ENCODE measurements at places on chromosomes 12 and 14.
A peak's percentile ranks its signal among the peaks of the same experiment; 100 is the strongest.

DNA sequence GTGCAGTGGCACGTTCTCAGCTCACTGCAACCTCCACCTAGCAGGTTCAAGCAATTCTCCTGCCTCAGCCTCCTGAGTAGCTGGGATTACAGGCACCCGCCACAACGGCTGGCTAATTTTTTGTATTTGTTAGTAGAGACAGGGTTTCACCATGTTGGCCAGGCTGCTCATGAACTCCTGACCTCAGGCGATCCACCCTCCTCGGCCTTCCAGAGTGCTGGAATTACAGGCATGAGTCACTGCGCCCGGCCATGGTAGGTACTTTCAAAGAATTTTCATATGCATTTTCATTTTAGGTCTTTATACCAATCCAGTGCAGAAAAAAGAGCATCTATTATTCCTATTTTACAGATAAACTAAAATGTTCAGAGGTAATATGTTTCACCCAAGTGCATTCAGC is 411.3 kb upstream of the USP15 start:
- no peak for DNase-seq

DNA sequence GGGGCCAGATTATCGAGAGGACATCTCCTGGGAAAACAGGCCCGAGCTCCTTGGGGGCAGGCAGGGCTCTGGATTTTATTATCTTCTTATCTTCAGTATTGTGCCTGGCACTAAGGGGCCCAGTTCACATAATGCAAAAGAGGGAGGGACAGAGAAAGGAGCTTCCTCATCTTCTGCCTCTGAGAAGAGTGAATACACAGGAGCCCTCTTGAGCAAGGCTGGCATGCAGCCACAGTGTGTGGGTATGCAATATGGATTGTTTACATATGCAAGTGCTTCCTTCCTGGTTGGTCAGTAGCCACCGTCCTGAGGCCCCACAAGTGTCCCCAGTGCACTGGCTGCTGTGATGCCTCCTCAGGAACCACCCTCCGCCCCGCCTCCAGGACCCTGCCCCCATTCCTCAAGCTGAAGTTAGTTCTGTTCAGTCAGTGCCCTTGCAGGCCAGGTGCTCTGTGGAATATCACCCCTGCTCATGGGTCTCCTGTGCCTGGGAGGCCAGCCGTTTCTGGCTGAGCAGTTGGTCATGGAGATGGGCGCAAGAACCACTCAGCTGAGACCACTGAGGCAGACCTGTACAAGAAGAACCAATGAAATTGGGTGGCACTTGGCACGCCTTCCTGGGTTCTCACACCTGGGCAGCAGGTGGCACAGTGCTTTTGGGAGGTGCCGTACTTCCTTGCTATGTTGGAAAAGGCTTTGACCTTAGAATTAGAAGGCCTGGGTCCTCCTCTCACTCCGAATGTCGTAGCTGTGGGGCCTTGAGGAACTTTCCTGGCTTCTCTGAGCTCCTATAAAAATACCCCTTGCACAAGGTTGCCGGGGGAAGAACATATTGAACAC is 35.1 kb upstream of the ACTN1 start:
- no peak for DNase-seq

GRCh38 chr14:105256292-105256960 is 8.1 kb downstream of the BTBD6 start:
- DNase-seq = no peak

DNA sequence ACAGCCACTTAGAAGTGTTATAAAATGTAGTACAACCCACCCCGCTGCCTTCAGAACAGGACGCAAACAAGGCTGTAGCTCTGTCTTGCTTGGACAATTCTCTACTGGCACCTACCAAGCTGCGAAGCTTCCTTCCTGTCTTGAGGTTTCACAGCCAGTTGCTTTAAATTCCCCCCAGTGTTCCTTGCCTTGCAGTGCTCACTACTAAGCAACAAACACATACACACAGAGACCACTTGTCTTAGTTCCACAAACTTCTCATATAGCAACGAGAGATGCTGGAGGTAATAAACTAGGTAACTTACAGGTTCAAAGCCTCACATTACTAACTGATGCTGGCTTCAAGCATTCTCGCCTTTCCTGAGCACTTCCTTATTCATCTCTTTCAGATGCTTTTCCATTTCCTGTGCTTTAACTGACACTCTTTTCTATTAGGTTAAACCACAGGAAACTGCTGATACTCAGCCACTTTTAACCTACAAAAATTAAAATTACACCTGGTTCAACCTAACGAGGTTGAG is 91.5 kb upstream of the PTGDR start:
- no peak for DNase-seq

DNA sequence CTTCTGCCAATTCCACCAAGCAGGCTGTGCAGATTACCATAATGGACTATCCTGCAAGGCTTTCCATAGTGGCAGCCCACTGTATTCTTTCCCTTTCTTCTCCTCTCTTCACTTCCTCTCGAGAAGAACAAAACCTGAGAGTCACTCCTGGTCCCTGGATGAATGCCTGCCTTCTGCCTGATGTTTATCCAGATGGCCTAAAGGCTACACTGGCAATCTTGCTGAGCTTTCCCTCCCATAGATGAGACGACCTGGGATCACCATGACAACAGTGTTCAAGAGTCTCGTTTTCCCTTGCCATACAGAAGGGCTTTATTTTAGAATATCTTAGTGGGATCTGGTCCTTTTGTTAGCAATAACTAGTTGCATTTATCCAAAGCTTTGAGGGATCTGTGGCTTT is 142.3 kb downstream of the RTN1 start:
- no peak for DNase-seq

- no peak for DNase-seq
These were observed 115.3 kb downstream of the IPO8 start for GRCh38 chr12:30580344-30580743.

GRCh38 chr12:128664501-128664900 is 159.3 kb downstream of the SLC15A4 start:
- no peak for DNase-seq

GRCh38 chr12:67484791-67485480 is 163.6 kb upstream of the DYRK2 start:
- DNase-seq = no peak

- DNase-seq = no peak
These were observed 236.4 kb downstream of the PAWR start for GRCh38 chr12:79454338-79454843.

- DNase-seq = no peak
These were observed 303.9 kb downstream of the CACNA1C start for GRCh38 chr12:2356601-2357125.

DNA sequence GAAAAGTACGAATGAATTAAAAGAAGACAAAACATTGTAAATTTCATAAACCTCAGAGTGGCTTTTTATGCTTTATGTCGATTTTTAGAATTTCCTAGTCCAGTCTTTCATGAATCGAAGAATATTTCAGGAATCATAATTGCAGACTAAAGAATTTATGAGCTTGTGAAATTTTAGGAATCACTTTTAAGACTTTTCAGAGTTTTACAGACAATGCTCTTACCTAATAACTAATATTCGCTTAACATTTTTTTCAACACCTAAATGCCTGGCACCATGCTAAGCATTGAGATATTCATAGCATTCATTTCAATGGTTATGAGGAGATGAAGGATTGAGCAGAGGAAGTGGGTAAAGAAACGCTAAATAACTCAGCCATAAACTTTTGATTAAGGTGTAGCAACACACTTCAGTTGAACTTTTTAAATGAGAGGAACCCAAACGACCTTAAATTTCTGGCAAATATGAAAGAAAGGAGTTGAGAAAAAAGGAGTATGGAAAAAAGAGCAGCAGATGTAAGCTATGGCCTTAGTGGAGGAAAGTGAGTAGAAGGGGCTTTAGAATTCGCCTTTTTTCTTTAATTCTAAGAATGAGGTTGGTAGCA is 739 bp upstream of the USP44 start:
- no peak for DNase-seq

- no peak for DNase-seq
These were observed 78.1 kb upstream of the GPR68 start for GRCh38 chr14:91322623-91323022.

- DNase-seq = no peak
These were observed 59.6 kb downstream of the NELL2 start for GRCh38 chr12:44816446-44817017.

DNA sequence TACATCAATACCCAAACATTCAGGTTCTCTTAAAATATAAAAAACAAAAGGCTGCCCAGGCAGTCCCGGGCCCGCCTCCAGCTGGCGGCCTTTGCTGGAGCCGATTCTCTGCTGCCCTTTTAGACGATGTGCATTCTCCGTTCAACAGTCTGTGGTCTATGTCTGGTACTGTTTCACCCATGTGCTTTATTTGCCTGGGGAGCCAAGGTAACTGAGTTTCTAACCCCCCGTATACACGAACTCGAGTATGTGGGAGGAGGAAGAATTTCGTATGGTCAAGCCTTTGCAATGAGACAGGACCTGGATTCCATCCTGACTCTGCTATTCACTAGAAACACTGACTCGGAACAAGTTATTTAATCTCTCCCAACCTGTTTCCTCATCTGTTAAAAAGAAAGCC is 54.1 kb upstream of the GPR68 start:
- no peak for DNase-seq

- no peak for DNase-seq
These were observed 38.7 kb downstream of the P2RX4 start for GRCh38 chr12:121248622-121249021.

DNA sequence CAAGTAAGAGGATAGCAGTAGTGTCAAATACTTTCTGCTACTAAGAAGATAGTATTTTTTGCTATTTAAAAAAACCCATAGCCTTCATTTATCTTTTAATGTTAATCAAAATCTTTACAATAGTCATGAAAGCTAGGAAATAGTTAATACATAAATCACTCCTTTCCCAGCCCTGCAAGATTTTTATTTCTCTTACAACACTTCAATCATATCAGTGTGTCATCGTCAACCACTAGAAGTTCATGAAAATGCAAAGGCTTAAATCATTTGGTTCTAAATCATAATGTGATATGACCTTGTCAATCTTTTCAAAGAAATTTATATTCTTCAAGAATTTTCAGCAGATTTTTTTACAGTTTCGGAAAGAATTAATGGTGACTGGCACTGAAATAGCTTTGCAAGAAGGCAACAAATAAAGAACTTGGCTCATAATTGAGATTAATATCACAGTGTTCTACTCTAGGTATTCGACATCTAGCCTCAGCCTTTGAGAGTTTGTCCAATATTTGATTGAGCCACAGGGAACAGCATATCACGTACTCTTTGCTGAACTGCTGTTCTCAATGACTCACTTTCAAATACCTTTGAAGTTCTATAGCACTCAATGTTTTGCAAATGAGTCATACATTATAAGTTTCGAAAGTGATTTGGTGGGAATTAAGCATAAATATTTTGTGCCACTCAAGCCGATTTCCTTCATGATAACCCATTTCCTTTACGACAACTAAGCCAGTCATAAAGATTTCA is 384.0 kb upstream of the FOXG1 start:
- no peak for DNase-seq

DNA sequence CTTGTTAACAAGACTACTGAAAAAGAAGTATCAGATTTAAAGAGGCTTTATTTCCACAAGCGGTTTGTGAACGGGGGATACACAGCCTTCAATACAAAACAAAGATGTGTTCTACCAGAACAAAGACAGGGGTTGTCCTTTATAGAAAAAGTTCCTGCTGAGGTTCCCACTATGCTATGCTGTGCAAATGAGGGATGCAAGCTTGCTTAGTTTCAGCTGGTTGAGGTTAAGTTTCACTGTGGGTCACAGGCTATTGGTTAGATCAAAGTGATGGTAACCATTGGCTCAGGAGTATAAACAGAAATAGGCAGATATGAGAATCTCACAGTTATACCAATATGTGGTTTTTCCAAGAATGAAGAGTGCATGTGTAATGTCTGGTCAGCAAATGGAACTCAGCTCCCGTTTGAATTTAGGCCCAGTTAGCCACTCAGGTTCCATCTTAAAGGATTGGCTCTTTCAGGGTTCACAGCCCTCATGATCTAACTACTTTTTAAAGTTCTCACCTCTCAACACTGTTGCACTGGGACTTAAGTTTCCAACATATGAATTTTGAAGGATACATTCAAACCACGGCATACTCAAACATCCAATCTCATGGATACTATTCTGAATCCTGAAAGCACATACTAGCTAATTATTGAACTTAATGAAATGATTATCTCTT is 215.4 kb upstream of the DCN start:
- no peak for DNase-seq

DNA sequence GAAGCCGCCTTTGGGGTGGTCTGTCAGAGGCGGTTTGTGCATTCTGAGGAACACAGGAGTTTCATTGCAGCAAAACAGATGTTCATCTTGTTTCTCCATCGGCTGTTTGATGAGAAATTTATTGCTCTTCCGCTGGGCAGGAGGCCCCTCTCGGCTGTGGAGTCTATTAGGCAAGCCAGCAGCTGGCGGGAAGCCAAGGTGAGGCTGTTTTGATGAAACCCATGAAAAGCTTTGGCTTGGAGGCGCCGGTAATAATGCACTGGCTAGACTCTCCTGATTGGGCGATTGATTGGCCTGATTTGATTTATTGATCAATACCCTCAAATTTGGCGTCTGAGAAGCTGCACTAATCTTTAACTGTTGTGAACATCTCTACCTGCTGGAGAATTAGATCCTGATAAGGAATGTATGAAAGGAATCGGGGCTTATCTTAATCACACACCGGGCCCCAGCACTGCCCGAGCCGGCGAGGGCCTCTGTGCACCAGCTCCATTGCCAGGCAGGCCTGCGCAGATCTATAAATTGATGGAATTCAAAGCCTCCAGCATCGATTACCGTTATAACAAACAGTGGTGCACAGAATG is 187.7 kb downstream of the PHETA1 start:
- DNase-seq = no peak

DNA sequence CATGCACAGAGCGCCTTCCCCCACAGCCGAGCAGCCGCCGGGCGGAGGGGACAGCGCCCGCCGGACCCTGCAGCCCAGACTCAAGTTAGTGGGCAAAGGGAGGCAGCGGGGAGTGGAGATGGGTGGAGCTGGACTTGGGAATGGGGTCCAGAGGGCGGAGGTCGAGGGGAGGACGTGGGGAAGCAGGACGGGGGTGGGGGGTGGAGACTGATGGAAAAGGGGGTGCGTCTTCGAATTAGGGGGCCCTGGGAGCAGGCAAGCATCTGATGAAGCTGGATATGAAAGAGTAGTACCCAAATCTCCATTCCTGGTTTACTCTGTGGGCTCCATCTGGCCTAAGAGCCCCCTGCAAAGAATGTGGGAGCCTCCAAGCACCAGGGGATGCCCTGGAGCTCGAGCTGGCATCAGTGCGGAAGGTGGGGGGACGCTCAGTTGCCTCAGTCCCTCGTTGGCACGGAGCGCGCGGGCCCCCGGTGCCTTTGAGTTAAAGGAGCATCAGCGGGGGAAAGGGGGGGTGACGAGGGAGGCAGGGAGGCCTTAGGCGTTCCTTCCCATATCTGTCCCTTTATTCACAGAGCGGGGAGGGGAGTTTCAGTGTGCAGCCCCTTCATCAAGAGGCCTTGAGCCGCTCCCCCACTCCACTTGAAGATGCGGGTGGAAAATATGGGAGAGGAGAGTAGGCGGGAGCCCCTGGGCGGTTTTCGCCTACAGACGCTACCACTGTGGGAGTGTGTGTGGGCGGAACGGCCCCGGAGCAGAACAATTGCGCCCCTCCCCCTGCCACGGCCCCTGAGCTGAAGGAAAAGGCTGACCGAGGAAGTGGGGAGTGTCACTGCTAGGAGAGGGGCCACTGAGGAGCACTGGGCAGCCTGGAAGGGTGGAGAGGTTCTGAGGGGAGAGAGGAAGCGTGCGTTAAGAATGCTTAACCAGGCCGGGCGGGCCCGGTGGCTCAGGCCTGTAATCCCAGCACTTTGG is 644 bp downstream of the NAB2 start:
- DNase-seq = peak; percentile 33

- no peak for DNase-seq
These were observed 1.7 kb upstream of the TNS2 start for GRCh38 chr12:53048033-53048779.

- no peak for DNase-seq
These were observed 263.8 kb downstream of the DIO2 start for GRCh38 chr14:79947440-79948054.

GRCh38 chr12:117882181-117882580 is 86.6 kb downstream of the KSR2 start:
- no peak for DNase-seq

Data from T-helper 1 cell (primary cell).